ENCODE measurements at places on chromosomes 7 and 10. TPM values are rescaled to one million over a fixed set of nuclear protein-coding genes. Genes with fewer than 3 reads are reported as not detected.

DRGX gene
- total RNA-seq: not detected

ANXA7 gene
- 222 TPM for total RNA-seq

UCMA gene
- total RNA-seq: not detected

DEPP1 gene
- 294 TPM for total RNA-seq

TRIM4 gene
- total RNA-seq: 62.5 TPM
